ENCODE measurements at places on chromosomes 7 and 10. TPM values are rescaled to one million over a fixed set of nuclear protein-coding genes. Genes with fewer than 3 reads are reported as not detected.
A peak's percentile ranks its signal among the peaks of the same experiment; 100 is the strongest.

GRCh38 chr10:86100581-86101061 is 266.0 kb downstream of the GRID1 start:
- peak; percentile 56 for DNase-seq

DNA sequence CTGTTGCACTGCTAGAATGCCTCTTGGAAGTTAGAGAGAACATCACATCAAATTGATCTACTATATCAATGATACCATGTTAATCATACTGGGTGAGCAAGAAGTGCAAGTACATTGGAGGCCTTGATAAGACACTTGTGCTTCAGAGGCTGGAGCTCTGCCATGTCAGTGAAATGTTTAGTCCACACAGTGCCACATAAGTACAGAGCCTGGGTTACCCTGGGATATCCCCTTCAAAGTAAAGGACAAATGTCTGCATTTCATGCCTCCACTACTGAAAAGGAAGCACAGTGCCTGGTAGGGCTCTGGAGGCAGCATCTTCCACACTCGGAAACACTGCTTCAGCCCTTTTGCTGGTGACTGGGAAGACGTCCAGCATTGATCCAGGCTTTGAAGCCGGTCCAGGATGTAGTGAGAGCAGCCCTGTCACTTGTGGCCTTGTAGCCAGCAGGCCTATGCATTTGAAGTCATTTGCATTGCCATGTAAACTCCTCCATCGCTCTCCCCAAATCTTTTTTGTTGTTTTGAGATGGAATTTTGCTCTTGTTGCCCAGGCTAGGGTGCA is 15.7 kb upstream of the STN1 start:
- DNase-seq = no peak

GRCh38 chr7:69656890-69657289 is 58.6 kb downstream of the AUTS2 start:
- no peak for DNase-seq

CPA4 gene
- not detected for polyA plus RNA-seq

DNA sequence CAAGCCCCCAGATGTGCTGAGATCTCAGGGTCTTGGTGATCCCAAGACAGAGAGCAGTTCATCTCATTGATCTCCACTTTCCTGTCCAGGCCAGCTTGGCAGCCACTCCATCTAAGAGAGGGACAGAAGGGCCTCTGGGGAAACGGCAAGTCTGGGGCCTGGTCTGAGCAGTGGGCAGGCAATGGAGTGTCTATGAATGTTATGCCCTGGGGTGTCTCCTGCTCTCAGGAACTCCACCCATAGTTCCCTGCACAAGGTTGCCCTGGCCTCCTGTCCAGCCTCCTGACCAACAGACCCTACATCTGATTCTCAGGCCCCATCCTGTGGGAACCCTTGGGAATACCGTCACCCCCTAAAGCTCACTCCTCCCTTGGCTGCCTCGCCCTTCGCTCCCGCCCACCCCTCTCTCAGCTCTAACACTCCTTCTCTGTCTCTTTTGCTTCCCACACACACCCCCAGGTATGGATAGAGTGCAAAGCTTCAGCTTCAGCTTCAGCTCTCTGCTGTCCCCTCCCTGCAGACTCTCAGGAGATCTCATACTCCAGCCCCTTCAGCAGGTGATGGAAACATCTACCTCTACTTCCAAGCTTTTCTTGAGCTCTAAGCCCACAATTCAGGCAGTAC is 83.0 kb downstream of the HIF1AN start:
- DNase-seq = no peak

AQP1 gene
- 19.9 TPM for polyA plus RNA-seq

NUTM2A gene
- 1.7 TPM for polyA plus RNA-seq

PRLHR gene
- polyA plus RNA-seq = 0.15 TPM

DNA sequence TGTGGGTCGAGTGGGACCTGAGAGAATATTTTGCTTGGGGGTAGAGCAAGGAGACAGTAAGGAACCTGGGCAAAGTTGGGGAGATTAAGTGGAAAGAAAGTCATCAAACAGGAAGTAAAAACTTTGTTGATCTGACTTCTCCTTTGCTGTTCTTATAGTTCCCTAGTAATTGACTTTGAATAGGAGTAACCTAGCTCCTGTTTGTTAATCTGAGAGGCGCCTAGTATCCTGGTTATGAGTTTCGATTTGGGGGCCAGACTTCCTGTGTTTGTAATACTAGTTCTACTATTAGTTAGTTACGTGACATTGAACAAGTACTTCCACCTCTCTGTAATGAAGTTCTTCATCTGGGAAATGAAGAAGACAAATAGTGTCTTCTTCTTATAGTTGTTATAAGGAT is 99.1 kb downstream of the ZNF365 start:
- no peak for DNase-seq
